Fibroblast of lung (primary cell): ENCODE measurements at places on chromosomes 4 and X. TPM values are rescaled to one million over a fixed set of nuclear protein-coding genes. Genes with fewer than 3 reads are reported as not detected.

Gene SPARCL1
- 2.3 and 4.1 TPM in 2 replicates for total RNA-seq

Gene SRPX
- total RNA-seq: 84.9 and 91.2 TPM in 2 replicates

Gene MGARP
- total RNA-seq: 12.3 and 15.2 TPM in 2 replicates

Gene RXFP1
- total RNA-seq: 1.0 and 1.3 TPM in 2 replicates

Gene SLC10A3
- total RNA-seq: 13.9 and 15.2 TPM in 2 replicates

DNA sequence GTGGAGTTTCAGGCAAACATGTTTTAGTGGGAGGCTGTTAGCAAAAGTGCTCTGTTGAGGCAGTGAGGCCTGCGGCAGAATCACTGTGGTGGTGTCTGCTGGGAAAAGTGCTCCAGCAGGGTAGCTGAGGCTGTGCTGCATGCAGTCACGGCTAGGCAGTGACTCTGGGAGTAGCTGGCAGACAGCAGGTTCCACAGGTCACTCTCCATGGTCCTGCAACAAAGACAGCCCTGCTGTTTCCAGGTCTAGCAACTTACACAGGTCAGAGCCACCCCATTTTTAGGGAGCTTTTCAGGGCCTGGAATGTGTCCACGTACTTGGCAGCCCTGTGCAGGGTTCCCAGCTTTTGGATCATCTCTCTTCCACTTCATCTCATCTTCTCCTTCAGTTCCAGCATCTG lies 184.3 kb downstream of the NAA11 start:
- DNase-seq: peak; percentile 14

- DNase-seq: peak; percentile 79
Measured at GRCh38 chrX:24242649-24243175, 71.2 kb downstream of the SUPT20HL2 start.

DNA sequence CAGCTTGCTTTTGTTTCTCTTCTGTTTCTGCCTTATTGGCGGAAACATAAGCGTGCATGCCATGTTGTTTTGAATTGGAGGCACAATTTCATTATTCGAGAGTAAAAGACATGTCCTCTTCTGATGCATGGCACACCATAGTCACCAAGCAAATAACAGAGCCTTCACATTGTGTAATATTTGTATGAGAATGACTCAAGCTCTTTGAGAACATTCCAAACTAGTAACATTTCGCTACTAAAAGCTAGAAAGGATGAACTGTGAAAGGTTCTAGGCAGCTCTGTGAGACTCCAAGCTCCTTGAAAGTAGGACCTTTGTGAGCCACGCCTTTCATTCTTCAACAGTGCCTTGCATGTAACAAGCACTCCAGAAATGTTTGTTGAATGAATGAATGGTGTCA lies 9.2 kb upstream of the ANXA3 start:
- DNase-seq: peak; percentile 53

DNA sequence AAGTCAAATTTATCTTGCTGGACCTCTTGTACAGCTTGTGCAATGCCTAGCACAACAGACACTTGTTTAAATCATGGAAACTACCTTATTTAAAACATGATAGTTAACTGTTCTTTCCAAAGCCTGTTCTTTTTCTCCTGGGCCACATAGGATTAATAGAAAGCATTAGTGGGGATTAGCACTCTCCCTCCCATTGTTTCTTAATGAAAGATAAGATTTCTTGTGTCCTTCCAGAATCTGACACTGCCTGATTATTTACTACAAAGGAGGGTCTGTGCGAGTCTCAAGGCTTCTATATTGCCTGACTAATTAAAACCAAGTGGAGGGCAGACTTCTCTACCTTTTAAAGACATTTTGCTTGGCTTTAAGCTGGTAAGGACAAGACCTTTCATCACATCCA lies 8.5 kb upstream of the ELMOD2 start:
- DNase-seq: no peak

DNA sequence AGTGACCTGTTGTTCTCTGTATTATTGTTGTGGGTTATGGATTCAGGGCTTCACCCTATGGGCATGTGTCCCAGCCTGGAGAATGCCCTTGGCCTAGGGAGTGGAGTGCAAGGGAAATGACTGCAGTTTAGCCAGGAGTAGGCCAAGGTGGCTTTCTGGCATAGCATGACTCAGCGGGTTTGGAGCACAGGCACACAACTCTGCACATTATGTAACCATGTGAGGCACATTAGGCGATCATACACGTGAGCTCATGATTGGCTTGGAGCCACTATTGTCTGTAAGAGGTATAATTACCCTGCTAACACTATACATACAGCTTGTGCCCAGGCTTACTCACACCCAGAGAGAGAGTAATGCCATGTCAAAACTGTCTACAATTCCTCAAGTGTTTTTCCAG lies 35.1 kb upstream of the TACR3 start:
- peak; percentile 0 for DNase-seq

- DNase-seq: no peak
Measured at GRCh38 chrX:49960061-49960460, 37.7 kb downstream of the CLCN5 start.

DNA sequence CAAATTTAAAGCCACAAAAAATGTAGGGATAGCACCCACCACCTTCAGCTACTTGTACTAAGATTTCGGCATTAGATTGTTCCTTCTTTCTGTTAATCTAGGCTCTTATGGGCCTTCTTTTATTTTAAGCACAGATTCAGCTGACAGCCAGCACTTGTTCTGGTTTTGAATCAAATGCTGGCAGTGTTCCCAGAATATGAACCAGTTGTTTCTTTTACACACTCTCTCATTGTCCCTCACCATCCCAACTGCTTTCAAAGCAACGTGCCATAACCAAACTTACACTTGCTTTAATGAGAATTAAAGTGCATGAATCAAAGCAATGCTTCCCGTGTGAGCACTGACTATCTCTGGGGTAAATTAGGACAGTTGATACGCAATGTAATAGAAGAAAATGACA lies 744.5 kb upstream of the FAM241A start:
- peak; percentile 75 for DNase-seq

- no peak for DNase-seq
Measured at GRCh38 chrX:118633530-118633929, 93.9 kb upstream of the IL13RA1 start.

DNA sequence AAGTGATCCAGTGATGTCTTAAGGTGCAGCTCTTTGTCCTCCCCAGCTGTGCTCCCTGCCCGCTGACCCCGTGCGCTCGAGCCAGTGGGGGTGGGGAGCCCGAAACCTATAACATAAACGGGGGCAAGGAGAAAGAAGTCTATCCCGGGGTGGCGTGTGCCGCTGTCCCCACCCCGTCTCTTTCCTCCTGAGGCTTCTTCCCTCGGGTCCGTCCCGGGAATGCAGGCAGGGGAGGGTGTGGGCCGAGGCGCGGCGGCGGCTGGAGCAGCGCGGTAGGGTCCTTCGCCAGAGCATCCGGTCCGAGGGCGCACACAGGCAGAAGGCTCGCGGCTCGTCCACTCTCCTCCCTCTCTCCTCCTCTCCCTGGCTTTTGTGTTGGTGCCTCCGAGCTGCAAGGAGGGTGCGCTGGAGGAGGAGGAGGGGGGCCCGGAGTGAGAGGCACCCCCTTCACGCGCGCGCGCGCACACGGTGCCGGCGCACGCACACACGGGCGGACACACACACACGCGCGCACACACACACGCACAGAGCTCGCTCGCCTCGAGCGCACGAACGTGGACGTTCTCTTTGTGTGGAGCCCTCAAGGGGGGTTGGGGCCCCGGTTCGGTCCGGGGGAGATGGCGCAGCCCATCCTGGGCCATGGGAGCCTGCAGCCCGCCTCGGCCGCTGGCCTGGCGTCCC lies at the start of gene RAB33A:
TSS of gene RAB33A (plus strand) at position 517 of the 681 bp plus-strand sequence. CDS start at position 618, 101 bp downstream.
- DNase-seq: peak; percentile 25

GRCh38 chrX:148574237-148574973 lies 74.0 kb downstream of the AFF2 start:
- DNase-seq: peak; percentile 61

- DNase-seq: no peak
Measured at GRCh38 chr4:8305851-8306471, 36.4 kb downstream of the HTRA3 start.

GRCh38 chrX:80016182-80016581 lies 1.6 kb downstream of the TBX22 start:
- no peak for DNase-seq

DNA sequence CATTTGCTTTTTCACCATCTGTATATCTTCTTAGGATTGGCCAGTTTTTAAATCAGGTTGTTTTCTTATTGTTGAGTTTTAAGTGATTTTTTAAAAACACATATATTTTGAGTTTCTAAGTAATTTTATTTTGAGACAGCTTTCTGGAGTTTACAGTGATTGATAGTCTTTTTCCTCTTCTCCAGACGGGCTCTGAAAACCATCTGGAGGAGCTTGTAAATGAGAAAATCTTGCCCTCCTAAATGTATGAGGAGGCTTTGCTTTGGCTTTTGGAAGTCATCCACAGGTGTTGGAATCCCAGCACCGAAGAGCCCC lies 160.2 kb downstream of the SOWAHB start:
- DNase-seq: no peak

DNA sequence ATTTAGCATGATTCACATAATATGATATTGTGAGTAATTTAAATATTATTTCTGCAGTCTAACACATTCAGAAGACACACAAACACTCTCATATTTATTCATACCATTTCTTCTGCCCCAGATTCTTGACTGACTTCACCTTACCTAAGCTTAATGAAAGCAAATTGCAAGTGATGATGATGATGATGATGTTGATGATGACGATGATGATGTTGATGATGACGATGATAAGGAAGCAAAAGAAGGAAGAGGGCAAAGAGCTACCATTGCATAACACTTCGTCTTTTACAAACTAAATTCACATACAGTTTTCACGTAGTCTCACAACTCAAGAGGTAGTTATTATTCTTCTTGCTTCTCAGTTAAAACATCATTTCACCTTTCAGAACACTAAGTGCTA lies 404.7 kb downstream of the NAF1 start:
- DNase-seq: no peak

DNA sequence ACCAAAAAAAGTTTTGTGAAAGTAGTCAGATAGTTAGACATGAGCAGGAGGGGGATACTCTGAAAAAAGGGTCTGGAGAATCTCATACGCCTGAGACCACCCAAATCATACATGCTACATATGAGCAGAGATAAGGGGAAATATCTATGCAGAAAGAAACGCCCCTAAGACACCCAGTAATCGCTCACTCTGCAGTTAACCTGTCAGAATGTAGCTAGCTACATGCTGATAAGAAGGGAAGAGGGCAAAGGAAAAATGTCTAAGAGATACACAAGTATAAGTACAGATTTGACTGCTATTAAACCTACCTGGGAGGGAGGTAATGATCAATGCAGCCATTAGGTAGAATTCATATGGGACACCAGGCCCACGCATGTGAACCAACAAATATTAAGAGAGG lies 1159.5 kb upstream of the PCDH10 start:
- no peak for DNase-seq
